Sigmoid colon (tissue), 7 donors: ENCODE measurements at places on chromosomes 6 and 20.
A peak's percentile ranks its signal among the peaks of the same experiment; 100 is the strongest.

- H3K4me3 ChIP-seq, result no peak overlapping the region
- peaks cover 4% of the 10 kb centered on the region for H3K4me1 ChIP-seq
- H3K27ac ChIP-seq, result no peak overlapping the region
- H3K36me3 ChIP-seq, result no peaks in the 10 kb centered on the region
Observed at GRCh38 chr6:119895626-119896025, 546.1 kb upstream of the MAN1A1 start.

- no peak overlapping the region for H3K27ac ChIP-seq
- H3K4me1 ChIP-seq, result no peaks in the 10 kb centered on the region
- DNase-seq, result no peak
Observed at GRCh38 chr6:99850841-99851240, 143.2 kb downstream of the MCHR2 start.

- no peaks in the 10 kb centered on the region for H3K27me3 ChIP-seq
- DNase-seq, result no peak
- H3K4me3 ChIP-seq, result no peak overlapping the region
- H3K4me1 ChIP-seq, result no peaks in the 10 kb centered on the region
- H3K27ac ChIP-seq, result no peak overlapping the region
- no peaks in the 10 kb centered on the region for H3K36me3 ChIP-seq
Observed at GRCh38 chr20:44264287-44264686, 17.2 kb downstream of the GDAP1L1 start.

DNA sequence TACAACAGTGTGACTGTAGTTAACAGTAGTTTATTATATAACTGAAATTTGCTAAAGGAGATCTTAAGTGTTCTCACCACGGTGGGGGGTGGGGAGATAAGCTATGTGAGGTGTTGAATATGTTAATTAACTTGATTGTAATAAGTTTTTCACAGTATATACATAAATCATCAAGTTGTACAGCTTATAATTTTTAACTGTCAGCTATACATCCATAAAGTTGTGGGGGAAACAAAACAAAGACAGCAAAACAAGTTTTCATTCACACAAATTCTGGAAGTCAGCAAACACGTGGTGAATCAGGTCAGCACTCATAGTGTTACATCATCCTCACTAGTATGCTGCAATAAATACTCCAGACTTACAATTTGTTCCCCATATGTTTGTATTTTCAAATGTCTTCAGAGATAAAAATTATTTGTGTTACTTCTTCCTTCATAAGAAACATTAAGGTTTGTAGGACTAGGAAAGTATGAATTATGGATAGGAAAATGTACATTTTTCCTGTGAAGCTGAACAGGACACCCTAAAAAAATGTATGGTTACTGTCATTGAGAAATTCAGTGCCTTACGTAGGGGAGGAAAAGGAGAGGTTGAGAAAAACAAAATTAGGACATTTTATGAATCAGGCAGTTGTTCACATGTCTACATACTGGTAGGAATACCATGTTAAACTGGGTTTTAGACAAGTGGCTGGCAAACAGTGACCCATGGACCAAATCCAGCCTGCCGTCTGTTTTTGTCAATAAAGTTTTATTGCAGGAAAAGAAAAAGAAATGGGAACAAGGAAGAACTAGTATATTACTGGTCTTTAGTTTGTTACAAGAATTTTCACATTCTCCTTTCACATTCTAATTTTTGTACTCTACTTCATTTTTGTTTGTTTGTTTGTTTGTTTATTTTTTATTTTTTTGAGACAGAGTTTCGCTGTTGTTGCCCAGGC lies 6.0 kb downstream of the SUMO4 start:
- peaks cover 69% of the 10 kb centered on the region for H3K36me3 ChIP-seq
- H3K27ac ChIP-seq, result no peak overlapping the region
- H3K4me3 ChIP-seq, result no peak overlapping the region
- H3K4me1 ChIP-seq, result no peaks in the 10 kb centered on the region

- no peak overlapping the region for H3K4me3 ChIP-seq
- H3K27me3 ChIP-seq, result no peaks in the 10 kb centered on the region
- H3K36me3 ChIP-seq, result no peaks in the 10 kb centered on the region
- no peak for DNase-seq
- peak overlapping the region; percentile 41 for H3K27ac ChIP-seq
- H3K4me1 ChIP-seq, result peaks cover 10% of the 10 kb centered on the region
Observed at GRCh38 chr6:107666981-107667601, 157.0 kb downstream of the SCML4 start.

GRCh38 chr20:37989601-37990295 lies 43.5 kb downstream of the TTI1 start:
- no peak overlapping the region for H3K4me3 ChIP-seq
- peaks cover 27% of the 10 kb centered on the region for H3K4me1 ChIP-seq
- no peaks in the 10 kb centered on the region for H3K27me3 ChIP-seq
- no peak for DNase-seq
